ENCODE measurements at places on chromosomes 5 and 9. TPM values are rescaled to one million over a fixed set of nuclear protein-coding genes. Genes with fewer than 3 reads are reported as not detected.

Gene TAF11L5
- total RNA-seq, result not detected

Gene FAM221B
- not detected for total RNA-seq

Gene NRARP
- total RNA-seq, result 11.7 TPM

- DNase-seq, result no peak
Observed at GRCh38 chr5:89313804-89314588, 431.0 kb upstream of the MEF2C start.

DNA sequence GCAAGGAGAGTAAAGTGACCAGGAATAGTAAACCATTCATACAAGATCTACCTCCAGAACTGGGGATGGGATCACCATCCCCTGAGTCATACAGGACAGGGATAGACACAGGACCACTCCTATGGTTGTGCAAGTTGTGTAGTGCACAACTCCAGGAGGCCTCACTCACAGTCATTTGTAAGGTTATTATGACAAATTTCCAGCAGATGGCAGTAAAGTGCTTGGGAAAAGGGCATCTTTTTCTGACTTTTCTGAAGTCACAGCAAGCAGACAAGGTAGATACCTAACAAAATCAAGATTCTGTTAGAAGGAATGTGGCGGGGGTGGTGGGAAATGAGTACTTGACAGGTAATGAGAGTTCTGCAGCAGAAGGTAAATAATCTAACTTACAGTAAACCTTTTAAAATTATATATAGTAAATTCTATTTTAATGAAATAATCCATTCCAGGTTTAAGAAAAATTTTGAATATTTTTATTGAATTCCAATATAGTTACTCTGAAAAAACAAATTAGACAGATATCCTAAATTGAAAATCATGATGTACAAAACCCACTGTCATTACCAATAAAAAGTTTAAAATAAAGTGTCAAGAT, 16.7 kb upstream of the KIF27 start:
- DNase-seq, result peak; percentile 29

DNA sequence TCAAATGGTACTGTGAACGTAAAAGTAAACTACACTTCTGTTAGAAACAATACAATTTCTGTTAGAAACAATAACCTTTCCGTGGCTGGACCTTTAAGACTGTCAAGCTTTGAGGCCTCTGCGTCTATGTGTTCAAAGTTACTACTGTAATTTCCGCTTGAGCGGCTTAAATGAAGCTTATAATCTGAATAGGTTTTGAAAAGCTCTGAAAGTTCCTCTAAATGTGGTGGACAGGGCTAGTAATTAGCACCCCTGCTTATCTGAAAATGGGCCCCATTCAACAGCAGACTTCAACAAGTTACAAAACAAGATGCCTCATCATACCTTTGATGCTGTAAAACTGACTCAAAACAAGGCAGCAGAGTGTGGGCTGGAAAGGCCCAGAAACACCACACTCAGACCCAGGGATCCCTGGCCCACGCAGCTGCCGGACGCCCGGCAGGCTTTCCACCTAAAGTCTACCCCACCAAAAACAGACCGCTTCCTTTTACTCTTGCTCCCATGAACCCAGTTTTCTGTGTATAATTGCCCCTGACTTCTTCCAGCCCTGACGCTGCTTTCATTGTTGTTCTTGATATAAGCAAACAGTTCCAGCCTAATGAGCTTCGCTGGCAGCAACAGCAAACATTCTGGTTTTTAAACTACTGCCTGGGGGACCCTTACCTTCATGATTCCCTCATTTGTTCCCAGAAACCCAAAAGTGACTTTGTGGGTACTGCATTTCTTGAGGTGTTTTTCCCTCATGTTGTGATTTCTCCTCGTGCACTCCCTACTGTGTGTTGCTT, 66.7 kb downstream of the TLE1 start:
- no peak for DNase-seq

GRCh38 chr9:107322643-107323042, 39.6 kb downstream of the RAD23B start:
- DNase-seq, result no peak

DNA sequence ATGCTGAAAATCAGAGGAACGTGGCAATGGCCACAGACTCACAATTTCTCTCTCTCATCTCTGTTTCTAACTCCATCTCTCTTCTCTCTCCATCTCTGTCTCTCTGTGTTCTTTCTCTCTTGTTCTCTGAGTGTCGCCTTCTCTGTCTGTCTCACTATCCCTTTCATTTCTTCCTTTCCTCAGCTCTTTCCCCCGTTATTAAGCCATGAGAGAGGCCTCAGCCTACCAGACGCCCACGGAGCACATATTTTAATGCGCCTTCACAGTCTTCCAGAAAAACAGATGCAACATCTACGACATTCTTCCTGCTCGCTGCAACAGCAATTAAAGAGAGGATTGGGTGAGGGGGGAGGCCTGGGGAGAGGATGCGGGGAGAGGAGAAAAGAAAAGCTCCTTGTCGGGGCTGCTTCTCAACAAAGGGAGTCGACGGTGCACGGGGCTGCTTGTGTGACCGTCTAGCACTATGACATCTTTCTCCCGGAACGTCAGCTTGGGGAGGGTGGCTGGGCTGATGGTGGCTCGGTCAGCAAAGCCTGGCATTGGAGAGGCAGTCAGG, 37.7 kb upstream of the NEURL1B start:
- DNase-seq, result peak; percentile 75

DNA sequence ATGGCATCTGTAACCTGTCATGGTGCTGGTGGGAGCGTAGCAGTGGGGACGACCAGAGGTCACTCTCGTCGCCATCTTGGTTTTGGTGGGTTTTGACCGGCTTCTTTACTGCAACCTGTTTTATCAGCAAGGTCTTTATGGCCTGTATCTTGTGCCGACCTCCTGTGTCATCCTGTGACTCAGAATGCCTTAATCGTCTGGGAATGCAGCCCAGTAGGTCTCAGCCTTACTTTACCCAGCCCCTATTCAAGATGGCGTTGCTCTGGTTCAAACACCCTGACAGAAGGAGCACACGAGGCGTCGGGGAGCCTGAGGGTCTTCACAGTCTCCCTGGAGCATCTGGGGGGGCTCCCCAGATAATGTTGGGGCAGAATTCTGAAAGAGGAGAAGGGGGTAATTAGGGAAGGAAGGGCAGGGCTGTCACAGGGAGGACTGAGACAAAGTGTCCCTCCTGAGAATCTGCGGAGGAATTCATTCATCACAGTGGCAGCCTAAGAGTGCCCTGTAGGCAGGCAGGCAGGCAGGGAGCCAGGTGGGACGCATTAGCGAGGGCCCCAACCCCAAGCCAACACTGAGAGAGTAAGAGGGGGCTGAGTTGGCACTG, 21.3 kb upstream of the NCS1 start:
- no peak for DNase-seq

DNA sequence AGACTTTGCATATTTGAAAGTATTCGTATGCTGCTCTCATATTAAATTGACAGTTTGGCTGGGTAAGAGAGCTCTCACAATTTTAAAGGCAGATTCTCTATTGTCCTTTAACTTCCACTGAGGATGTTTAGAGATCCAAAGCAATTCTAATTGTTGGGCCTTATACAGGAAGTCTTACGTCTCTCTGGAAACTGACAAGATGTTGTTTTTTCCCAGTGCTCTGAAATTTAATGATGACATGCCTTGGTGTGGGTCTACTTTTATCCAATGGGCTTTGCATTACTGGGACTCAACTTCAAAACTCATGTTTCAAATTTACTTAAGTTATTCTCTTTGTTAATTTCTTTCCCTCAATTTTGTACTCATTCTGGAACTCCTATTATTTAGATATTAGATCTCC, 191.5 kb downstream of the SNX18 start:
- DNase-seq, result no peak

DNA sequence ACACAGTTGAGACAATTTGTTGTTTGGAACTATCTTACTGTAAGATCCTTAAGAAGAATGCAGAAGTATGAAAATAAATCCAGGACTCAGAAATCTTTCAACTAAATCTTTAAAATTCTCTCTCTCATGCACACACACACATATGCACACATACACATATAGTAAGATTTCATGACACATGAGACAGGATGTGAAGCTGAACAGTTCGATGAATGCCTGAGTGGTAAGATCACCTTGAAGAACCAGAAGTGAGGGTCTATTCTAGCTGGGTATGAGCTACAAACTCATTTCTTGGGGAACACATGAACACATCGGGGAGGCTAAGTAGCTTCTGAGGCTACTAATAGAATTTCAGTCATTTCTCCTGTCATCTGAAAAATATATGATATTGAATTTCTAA, 153.6 kb downstream of the TMC1 start:
- no peak for DNase-seq

DNA sequence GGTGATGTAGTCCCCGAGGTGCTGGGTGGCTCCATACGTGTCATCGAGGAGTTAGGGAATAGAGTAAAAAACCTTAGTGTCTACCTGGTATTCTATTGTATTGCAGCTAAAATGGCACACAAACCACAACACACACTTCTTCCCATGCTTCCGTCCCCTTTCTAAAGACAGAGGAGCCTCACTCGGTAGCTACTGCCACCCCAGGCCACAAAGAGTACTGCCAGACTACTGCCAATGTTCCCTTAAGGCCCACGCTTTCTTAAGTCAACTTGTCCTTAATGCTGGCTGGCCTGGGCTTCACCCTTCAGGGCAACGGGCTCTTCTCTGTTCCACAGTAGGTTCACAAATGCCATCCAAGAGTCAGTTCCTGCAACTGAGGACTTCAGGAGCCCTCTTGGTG, 673.0 kb downstream of the ELAVL2 start:
- DNase-seq, result no peak

- DNase-seq, result peak; percentile 63
Observed at GRCh38 chr5:132059043-132059695, 1.3 kb upstream of the IL3 start.

DNA sequence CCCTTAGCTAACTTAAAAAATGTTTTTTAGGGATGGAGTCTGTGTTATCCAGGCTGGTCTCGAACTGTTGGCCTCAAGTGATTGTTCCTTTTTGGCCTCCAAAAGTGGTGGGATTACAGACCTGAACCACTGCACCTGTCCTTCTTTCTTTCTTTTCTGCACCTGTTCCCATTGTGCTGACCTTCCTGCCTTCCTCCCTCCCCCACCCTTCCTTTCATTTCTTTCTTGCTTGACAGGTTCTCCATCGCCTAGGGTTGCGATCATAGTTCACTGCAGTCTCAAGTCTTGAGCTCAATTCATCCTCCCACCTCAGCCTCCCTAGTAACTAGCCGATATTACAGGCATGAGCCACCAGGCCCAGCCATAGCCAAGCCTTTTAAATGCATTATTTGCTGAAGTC, 20.6 kb downstream of the JMY start:
- DNase-seq, result no peak

- no peak for DNase-seq
Observed at GRCh38 chr5:126562823-126563222, 32.2 kb downstream of the ALDH7A1 start.

DNA sequence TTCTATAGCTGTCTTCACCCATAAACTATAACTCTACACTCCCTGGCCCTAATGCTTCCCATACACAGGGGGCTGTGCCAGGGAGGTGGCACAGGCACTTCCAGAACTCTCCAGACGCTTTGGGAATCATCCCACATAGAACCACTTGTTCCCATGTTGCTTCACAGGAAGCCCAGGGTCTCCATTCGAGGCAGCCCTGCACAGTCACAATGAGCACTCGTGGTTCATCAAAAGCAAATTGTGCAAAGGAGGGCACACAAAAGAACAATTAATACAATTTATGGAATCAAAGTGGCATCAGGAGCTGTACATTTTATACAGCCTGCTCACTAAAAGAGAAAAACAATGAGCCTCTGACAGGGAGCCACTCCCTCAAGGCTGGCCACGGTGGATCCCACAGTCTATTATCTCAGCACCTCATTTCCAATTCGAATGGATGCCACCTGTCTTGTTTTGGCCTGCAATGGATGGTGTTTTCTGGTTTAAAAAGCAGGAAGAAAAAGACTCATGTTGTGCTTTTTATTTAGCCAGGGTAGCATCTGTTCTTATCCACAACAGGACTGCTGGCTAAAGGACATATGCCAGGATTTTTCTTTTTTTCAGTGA, 354.8 kb downstream of the ENC1 start:
- no peak for DNase-seq

GRCh38 chr5:168962306-168962705, 338.6 kb downstream of the SLIT3 start:
- no peak for DNase-seq

All from cardiac septum (tissue), 1 donor.